ENCODE measurements at places on chromosomes 12 and 14.
A peak's percentile ranks its signal among the peaks of the same experiment; 100 is the strongest.

GRCh38 chr12:67772267-67773169, 124.0 kb downstream of the DYRK2 start:
- peak; percentile 94 for DNase-seq

DNA sequence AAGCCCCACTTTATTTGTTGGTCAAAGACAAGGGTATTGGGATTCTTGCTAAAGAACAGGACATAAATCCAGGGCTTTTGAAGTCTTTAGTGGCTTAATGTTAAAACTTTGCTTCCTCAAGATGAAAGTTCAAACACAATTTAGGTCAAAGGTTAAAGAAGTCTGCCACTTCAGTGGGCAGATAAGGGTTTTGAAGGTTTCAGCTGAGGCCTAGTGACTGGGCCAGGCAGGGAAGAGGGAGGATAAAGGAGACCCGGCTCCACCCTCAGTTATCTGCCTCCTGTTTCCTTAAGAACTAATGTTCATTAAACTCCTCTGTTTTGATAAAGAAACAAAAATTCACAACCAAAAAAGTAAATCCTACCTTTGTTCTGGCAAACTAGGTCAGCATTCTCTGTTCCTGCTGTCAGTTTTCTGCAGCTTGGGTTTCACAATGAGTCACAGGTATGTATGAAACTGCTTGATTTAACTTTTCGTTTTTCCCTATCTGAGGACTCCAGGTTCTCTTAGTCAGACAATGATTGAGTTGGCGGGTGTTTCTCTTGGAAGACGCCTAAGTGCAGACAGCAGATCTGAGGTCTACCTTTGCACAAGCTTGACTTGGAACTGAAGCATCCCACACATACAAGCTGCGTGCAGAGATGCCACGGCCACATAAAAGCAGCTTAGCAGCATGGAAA, 208.3 kb downstream of the EXOC5 start:
- DNase-seq: peak; percentile 46

- DNase-seq: no peak
Measured at GRCh38 chr14:99698236-99698635, 14.1 kb downstream of the CYP46A1 start.

GRCh38 chr14:69044965-69045555, 66.0 kb upstream of the ACTN1 start:
- no peak for DNase-seq

Measured in ELF-1 (cell line).